Bone marrow (tissue), 2 donors: ENCODE measurements at places on chromosomes 5 and 9.

GRCh38 chr9:5764130-5764868, 68.6 kb downstream of the ERMP1 start:
- no peak for DNase-seq

DNA sequence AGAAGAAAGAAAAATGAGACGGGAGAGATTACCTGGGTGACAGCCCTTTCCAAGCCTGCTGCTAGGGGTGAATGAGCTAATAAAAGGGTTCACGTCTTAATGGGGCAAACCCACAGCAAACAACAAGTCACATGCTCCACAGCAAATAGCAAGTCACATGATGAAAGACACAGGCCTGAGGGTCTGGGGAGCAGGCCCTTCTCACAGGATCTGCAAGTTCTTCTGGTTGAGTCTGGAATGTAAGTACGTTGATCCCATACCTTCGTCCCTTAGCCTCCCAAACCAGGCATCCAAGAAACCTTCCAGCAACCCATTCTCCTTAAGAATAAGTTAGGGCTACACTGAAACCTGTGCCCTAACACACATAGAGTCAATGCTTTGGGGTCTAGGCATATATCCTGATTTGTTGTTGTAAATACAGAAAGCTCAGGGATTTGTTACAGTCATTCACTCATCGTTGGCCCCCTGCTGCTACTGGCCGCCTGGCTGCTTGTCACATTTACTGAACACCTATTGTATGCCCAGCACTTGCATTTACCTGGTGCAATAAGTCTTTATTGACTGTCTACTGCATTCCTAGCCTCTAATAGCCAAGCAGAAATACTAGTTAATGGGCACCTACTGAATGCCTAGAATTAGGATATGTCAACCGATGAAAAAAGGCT, 43.3 kb upstream of the MSX2 start:
- no peak for DNase-seq

GRCh38 chr5:40801771-40802562, 3.8 kb upstream of the PRKAA1 start:
- no peak for DNase-seq

- DNase-seq: no peak
Measured at GRCh38 chr9:94250456-94250855, 8.6 kb upstream of the ZNF169 start.

DNA sequence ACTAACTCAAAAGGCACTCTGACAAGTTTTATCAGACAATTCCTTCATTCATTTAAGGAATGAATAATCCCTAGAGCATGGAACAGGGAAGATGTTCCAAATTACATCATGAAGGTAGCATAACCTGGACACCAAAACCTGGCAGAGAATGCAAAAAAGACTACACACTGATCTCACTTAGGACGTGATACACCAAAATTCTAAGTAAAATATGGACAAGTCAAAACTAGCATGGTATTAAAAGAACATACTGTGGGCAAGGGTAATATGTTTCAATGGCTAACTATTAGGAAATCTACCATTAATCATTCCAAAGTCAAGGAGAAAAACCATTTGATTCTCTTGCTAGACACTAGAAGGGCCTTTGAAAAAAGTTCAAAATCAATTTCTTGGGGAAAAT, 176.5 kb downstream of the HSPA4 start:
- DNase-seq: no peak

GRCh38 chr5:169335806-169336205, 34.9 kb upstream of the SLIT3 start:
- no peak for DNase-seq

DNA sequence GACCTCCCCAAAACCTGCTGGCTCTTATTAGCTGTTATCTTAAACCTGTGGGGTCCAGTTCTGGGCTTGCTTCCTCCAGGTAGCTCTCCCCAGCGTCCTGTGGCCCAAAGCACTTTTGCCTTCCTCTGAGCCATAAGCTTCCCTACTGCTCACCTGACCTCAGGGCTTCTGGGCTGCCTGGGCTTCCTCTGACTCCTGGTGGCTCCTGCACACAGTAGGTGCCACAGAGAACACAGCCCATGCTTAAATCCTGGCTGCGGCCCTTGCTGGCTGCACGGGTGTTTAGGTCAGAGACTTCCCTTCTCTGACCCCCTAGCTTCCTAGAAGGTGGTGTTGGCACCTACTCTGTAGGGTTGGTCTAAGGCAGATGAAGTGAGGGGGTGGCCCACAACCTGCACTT, 2.5 kb downstream of the RALGDS start:
- DNase-seq: no peak

DNA sequence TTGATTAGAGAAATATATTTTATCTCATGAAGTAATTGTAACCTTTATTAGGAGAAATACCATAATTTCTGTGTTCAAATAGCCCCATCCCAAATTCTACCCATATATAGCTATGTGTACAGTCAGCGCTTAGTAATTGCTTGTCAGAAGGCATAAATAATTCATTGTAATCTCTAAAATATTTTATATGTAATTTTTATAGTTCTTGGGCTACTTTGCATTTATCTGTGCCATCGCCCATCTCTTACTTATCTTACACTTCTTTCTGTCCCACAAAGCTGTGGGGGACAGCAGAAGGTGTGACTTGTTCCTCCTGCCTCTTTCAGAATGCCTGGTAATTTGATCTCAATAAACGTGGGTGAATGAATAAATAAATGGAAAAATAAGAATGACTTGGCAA, 5.5 kb downstream of the ADAMTSL1 start:
- DNase-seq: no peak

DNA sequence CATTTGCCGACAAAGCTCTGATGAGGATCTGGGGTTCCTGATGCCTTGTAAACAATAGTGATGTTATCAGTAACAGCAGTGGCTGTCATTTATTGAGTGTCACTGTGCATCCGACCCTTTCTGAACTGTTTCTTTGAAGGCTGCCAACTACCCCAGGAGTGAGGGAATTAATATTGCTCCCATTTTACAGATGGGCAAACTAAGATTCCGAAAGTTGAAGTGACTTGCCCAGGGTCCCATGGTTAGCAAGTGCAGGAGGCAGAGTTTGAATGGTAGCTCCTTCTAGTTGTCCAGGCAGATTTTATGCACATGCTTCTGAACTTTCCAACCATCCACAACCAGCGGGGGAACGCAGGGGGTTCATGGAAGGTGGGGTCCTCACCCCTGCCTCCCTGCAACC, 81.9 kb downstream of the COL27A1 start:
- no peak for DNase-seq

DNA sequence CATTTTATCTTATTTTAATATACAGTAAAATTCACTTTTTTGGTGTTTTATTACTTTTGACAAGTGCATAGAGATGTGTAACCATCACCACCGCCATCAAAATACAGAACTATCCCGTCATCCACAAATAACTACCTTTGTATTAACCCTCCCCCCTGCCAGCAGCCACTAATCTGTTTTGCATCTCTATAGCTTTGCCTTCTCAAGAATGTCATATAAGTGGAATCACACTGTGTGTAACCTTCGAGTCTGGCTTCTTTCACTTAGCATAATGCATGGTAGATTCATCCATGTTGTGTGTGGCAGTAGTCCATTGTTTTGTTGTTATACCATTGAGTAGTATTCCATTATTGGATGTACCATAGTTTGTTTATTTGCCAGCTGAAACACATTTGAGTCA, 98.8 kb downstream of the BOD1 start:
- DNase-seq: no peak

- DNase-seq: no peak
Measured at GRCh38 chr5:42876375-42876844, 64.7 kb upstream of the SELENOP start.

DNA sequence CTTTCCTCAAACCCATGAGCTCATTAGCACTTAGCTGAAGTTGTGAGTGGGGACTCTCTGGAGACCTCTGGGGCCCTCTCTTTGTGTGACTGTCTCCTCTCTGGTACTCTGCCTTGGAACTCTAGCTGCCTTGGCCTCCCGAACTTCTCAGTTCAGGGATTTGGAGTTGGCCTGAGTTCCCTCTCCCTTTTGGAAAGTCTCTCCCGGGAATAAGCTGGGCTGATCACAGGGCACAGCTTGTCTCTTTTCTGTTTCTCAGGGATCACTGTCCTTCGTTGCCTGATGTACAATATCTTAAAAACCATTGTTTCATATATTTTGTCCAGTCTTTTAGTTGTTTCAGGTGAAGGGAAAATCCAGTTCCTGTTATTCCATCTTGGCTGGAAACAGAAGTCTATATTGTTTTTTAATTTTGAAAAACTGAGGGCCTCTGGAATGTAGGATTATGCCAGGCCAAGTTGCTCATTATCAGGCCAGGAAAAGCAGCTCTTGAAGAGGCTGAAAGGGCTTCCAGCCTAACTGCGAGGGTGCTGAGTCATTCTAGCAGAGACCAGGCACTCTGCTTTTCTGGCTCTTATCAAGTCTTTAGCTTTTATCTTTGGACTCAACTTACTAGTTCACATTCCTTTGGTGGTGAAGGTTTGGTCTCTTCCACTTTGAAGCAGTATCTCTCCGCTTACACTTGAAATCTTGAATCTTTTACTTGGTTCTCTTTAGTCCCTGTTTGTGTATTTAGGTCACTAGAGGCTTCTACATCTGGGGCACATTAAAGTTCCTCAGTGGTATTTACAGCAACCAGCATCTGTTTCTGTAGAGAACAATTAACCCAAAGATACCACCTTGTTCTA, 8.4 kb upstream of the RGS3 start:
- peak; percentile 15 for DNase-seq

- no peak for DNase-seq
Measured at GRCh38 chr9:123616707-123617106, 260.7 kb downstream of the CRB2 start.

DNA sequence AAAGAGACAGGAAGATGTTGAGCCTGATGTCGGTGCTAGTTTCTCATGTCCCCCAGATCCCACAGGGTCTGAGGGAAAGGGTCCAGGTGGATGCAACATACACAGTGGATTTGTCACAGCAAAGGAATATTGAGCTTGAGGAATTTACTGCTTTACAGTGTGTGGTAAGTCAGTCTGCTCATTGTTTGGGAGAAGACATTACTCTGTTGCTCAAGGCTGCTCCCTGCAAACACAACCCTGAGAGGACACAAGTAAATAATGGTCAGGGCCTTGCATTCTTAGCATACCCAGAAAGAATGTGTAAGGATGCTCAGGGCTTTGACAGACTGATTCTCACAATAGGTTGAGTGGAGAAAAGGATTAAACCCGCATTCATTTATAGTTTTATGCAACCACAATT, 7.3 kb upstream of the MAN2A1 start:
- no peak for DNase-seq

DNA sequence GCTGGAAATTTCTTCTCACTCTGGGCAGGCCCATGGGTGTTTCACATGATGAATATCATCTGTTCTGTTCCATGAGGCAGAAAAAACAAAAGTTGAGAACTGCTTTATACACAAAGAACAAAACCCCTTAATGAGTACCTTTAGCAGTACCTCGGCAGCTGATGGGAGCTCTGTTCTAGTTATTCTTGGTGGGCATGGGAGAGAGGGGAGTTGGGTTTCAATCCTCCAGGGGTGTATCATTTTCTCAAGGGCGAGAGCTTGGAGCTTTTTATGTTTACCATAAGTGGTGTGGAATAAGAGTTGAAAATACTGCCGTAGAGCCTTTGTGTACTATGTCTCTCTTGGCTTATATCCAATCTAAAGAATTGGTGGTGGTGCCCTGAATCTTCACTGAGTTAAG, 103.3 kb upstream of the ZNF608 start:
- no peak for DNase-seq
